ENCODE measurements at places on chromosomes 7 and 10.

GRCh38 chr7:18228686-18229085, 201.0 kb upstream of the PRPS1L1 start:
- no peak for DNase-seq

DNA sequence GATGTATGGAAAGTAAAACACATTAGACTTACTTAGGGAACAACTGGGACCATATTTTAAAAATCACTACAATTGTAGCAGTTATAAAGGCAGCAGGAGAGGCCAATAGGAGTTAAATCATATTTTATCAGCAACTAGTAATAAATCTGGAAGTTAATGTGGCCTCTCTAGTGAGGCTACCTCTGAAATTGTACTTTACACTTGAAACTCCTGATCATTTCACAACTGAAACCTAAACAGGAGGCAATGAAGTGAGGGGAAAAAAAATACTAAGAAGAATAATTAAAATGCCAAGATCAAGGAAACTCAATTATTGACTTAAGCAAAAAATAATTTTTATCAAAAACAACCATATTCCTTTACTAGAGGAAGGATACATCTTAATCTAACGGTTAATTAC, 265.6 kb upstream of the HGF start:
- no peak for DNase-seq

DNA sequence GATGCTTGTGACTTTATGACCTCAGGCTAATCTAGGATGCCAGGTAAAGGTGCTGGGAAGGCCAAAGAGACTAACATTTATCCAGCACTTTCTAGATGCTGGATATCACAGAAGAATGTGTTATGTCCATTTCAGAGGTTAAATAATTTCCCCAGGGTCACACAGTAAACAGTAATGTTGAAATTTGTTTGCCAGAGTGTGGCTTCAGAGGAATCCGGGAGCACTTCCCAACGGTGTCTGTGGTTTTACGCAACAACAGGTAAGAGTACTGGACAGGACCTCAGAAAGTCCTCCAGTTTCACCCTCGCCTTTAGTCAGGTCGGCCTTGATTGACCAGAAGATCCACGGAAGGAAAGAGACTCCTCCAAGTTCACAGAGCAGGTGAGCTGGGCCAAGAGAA, 1.7 kb downstream of the SHTN1 start:
- DNase-seq = no peak

DNA sequence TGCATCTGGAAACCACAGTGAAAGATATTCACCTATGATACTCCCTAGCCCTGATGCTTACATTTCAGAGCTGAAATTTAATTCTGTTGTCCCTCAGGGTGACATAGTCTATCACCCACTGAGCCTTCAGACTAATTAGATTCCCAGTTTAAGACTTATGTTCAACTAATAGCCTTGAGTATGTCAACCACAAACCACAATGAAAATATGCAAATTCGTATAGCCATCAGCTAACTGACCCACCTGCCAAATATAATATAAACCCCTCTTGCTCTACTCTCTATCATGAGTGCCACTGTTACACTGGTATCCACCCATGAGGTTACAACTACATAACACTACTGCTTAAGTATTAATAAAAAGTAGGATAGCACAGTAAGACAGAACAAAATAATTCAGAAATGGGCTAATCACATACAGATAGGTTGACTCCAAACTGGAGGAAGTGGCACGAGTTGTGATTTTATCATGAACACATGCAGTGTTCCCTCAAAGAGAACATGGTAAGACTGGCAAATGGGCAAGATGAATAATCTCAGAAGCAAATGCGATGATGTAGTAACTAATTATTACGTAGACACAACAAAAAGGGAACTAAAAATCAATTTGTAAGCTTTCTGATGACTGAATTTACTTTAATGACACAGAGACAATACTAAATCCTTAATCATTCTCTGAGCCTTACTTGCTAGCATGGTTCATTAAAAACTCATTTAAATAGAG, 290.6 kb downstream of the PARD3 start:
- no peak for DNase-seq

- no peak for DNase-seq
Measured at GRCh38 chr7:91949221-91950009, 8.8 kb downstream of the AKAP9 start.

- no peak for DNase-seq
Measured at GRCh38 chr10:8060010-8060703, 5.7 kb downstream of the GATA3 start.

DNA sequence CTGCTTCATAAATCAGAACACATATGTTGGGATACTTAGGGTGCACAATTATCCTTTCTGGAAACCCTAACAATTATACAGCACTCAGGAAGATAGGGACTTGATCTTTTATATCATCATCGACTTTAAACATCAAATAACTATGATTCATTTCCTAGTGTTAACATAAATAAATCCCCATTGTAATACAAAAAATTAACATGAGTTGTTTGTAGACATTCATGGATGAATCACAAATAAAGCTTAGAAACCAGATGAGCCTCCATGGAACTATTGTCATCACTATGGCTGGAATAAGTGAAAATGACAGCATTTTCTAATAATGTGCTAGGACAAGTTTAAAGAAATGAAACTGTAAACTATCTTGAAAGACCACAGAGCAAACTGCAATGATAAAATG, 821.7 kb downstream of the GATA3 start:
- no peak for DNase-seq

- no peak for DNase-seq
Measured at GRCh38 chr7:3244241-3244814, 56.7 kb upstream of the SDK1 start.

- peak; percentile 44 for DNase-seq
Measured at GRCh38 chr7:50305583-50306493, 1.3 kb downstream of the IKZF1 start.

- no peak for DNase-seq
Measured at GRCh38 chr7:50664461-50664922, 99.3 kb upstream of the DDC start.

- DNase-seq = peak; percentile 51
Measured at GRCh38 chr10:62175251-62175650, 93.4 kb downstream of the RTKN2 start.

GRCh38 chr7:120949393-120949911, 1.1 kb upstream of the ING3 start:
- no peak for DNase-seq

GRCh38 chr7:26187380-26188205, 13.0 kb downstream of the HNRNPA2B1 start:
- no peak for DNase-seq

- DNase-seq = no peak
Measured at GRCh38 chr7:119720541-119720940, 552.4 kb upstream of the KCND2 start.

DNA sequence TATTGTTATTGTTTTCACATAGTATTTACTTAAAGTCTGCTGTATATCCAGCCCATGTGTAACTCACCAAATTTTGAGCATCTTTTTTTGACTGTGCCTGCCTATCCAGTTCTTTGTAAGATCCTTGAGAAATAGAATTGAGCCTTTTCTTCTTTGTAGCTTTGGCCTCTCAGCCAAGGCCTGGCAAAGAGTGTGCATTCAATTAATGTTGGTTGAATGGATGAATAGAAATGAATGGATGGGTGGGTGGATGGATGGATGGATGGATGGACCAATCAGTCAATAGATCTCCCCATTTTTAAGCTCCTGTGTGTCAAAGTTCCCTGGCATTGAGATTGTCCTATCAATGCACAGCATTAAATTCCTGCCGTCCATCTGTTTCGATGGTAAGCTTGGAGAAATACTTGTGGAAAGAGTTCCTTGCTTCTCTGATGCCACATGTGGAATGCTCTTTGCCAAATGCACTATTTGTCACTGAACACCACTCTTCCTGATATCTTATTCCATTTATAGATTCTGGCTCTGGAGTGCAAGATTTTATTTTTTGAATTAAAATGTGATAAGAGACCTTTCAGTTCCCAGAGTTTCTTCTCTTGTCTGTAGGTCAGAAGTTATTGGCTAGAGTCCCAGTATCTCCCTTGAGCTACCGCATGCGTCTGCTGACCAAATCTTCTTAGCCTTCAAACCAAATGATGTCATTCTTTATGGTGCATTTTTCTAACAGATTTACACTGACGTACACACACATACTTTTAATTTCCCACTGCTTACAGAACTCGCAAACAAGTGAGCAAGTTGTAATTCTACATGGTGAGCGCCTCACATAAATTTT, 20.7 kb upstream of the ADRB1 start:
- peak; percentile 13 for DNase-seq

DNA sequence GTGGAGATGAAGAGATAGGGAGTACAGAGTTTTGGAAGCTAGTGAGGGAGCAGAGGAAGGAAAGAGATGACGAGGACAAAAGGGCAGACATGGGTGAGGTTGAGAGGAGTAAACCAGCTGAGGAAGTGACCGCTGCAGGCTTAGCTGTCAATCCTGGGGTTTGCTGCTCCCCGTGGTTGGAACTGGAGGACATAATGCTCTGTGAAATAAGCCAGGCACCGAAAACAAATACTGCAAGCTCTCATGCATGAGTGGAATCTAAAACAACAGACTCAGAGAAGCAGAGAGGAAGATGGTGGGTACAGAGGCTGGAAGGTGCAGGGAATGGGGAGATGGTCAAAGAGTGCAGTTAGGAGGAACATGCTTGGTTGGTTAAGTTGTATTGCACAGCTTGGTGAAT, 482.2 kb upstream of the C7orf33 start:
- DNase-seq = no peak

- peak; percentile 19 for DNase-seq
Measured at GRCh38 chr7:94449151-94449725, 54.5 kb downstream of the COL1A2 start.

DNA sequence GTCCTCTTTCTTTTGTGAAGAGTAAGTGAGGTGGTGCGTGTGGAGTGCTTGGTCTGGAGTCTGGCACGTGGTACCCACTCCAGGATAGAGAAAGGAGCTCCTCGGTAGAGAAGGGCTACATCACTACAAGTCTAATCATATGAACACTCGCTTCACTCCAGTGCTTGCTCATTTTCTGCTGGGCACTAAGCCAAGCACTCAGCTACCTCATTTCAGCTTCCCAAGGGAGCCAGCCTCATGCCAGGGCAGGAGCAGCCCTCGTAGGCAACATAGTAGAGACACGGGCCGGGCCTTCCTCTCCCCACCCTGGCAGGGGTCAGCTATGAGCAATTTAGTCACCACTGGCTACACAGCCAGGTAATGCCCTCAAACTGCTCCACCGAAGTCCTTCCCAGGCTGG, 11.4 kb upstream of the HSPA12A start:
- no peak for DNase-seq

GRCh38 chr7:157411580-157411979, 74.8 kb downstream of the DNAJB6 start:
- no peak for DNase-seq

DNA sequence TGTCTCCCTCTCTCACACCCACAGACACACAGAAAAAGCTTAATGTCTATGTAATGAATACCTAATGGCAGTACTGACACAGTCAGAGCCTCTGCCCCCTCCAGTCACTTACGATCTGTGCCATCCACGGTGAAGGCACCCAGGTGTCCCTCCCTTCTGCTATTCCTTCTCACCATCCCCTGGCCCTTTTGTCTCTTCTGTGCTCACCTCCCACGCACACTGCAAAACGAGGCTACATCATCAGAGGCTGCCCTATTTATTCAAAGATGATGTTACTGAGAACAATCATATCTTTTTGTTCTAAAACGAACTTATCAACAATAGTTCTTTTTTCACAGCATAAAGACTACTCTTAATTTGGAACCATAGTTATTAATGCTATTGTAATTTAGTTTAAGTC, 246.9 kb upstream of the MKLN1 start:
- no peak for DNase-seq

GRCh38 chr7:155344618-155345433, 47.1 kb downstream of the INSIG1 start:
- DNase-seq = peak; percentile 90

GRCh38 chr7:135690566-135690965, 28.3 kb downstream of the STMP1 start:
- no peak for DNase-seq

- no peak for DNase-seq
Measured at GRCh38 chr10:47452495-47453140, 31.3 kb downstream of the ANXA8 start.

DNA sequence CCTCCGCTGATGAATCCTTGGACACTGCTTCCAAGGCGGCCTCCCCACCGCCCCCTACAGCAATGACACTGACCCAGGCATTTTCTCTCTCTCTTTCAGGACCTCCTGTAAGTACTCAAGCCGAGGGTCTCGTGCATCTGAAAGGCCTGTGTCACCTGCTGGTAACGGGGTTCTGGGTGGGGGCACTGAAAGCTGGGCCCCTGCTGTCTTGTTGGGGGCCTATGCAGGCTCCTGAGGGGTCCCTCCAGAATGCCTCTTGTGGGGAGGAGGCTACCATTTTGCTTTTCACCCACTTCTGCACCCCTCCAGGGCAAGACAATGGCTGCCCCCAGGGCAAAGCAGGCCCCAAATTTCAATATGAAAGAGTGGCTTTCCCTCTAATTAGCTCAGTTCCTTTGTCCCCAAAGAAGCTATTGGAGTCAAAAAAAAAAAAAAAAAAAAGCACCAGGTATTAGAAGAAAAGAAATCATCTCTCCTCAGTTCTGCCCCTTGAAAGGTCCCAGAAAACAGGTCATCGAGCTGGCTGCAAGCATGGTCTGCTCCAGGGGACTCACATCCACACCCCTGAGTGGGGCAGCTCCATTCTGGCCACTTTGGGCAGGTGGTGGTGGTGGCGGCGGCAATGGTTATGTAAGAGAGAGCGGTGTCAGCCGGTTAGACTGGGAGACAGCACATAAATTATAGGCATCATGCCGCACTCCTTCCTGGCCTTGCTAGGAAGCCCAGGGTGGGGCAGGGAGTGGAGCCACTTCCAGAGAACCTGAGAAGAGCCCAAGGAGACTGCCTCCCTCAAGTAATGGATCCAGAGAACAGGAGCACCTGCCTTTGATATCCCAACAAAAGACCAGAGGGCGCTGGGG, 66.2 kb downstream of the COL13A1 start:
- no peak for DNase-seq

DNA sequence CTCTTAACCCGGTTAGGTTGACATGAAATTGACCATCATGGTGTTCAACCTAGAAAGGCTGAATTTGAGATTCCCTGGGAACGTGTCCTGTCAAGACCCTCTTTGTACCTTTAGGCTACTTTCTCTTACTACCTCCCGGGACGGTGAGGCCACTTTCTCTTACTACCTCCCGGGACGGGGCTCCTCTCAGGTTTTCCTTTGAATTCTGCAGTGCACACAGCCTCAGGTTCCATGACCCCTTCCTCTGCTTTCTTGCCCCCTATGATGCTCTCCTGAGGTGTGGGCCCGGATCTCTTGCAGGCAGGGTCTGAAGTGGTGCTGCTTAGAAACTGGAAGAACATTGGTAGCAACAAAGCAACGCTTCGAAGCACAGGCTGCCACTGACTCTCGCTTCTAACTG, 155.3 kb downstream of the CAMK1D start:
- no peak for DNase-seq

GRCh38 chr10:110499796-110500514, 2.2 kb downstream of the DUSP5 start:
- no peak for DNase-seq

DNA sequence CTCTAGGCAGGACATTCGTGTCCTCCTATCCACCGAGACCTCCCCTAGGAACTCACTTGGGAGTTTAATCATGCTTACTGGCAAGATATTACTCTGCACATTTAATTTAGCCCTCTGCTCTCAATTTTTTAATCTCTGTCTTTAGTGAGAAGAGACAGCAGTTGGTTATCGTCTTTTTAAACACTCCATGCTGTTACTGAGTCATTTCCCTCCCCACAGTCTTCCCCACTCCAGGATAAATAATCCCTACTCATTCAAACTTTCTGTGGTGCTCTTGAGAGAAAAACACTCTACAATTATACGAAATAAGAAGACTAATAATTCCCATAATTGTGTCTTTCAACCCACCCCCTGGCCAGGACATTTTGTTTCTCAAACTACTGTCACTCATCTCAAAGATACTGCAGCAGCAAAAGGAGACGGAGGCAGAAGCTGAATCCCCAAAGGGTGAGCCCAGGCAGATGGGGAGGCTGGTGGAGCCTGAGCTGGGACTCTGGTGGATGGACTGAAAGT, 84.2 kb downstream of the ANK3 start:
- DNase-seq = no peak
